Osteocyte (in vitro differentiated cells): ENCODE measurements at places on chromosomes 11 and 22.

GRCh38 chr11:127383026-127383425 is 382.5 kb upstream of the KIRREL3 start:
- no peak for DNase-seq

DNA sequence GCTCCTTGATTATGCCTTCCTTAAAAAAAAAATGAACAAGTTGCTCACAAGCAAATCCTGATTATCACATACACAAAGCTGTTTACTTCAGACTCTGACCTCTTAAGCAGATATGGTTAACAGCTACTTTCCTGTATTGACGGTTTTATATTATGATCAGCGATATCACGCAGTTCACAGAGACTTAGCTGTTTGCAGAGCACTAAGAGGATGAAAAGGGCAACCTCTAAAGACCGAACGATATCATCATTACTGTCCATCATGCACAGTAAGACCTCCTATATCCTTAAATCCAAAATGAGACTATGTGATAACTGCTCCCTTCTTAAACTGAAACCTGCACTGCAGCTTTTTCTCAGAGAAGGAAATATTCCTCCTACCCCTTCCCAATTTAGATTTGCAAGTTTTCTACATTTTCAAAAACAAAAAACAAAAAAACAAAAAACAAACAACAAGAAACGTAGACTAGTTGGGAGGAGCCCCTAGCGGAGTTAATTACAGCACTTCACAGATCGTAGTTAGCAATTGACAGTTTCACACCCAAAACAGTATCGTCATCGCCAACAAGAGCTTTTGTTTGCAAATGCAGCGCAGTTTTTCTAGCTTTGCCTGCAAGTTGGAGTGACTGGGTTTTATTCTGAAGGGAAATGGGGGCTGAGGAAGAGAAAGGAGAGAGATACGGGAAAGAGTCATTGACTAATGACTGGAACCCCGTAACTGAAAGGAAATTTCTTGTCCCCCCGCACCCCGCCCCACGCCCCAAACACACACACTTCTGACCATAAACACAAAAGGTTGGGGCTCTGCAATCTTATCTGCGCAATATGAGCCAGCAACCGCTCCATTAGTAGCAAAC is 1.2 kb downstream of the DDX6 start:
- no peak for DNase-seq

DNA sequence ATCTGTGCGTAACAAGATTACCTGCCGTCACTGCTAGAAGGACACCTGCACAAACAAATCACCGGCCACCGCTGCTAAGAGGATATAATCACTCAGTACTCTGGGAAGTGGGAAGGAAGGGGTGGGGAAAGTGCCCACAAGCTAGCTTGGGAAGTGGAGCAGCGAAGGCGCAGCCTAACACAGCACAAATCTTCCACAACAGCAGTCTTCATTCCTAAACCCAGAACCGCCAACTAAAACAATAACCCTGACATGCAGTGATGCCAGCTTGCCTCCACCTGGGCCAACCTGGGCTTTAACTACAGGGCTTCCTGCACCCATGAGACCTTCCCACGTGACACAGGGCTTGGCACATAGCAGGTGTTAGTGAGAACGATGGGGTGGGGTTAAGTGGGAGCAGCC is 5.1 kb downstream of the DGCR2 start:
- DNase-seq, result no peak

- DNase-seq, result no peak
Measured at GRCh38 chr11:47532597-47533213, 20.2 kb downstream of the CELF1 start.

DNA sequence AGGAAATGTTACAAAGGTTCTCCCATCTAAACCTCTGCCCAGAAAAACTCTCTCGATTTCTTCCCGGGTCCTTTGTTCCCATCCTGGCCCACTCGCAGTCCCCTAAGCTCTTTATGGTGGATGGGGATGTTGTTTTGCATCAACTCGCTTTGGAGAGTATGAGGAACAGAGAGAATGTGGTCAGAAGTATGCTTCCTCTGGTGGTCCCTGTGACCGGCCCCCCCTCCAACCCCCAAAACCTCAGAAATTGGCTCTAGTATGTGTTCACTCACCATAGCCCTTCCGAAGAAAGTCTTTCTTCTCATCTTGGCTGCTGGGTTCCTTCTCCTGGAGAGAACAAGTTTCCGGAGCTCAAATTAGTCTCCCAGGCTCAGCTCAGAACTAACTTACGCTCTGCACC is 54.4 kb downstream of the GRAMD1B start:
- no peak for DNase-seq

GRCh38 chr11:74442636-74443035 is 24.7 kb downstream of the KCNE3 start:
- no peak for DNase-seq

GRCh38 chr11:12361682-12362081 is 15.7 kb upstream of the PARVA start:
- no peak for DNase-seq

DNA sequence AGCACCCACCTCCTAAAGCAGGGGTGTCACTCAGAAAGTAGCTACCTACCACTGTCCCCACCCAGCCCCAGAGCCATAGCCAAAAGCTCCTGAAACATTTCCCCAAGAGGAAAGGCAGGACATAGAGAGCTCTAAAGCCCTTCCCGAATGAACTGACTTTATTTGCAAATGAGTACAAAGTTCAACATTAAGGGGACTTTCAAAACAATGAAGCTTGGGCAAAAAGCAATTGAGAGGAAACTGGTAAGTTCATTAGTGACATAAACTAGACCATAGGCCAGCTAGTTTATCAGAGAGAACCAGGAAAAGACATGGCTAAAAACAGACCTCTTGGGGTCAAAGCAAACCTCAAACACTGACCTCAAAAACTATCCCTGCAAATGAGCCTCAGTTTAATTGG is 72.7 kb downstream of the IGLL5 start:
- no peak for DNase-seq

- DNase-seq, result no peak
Measured at GRCh38 chr22:37091994-37092393, 17.5 kb downstream of the TMPRSS6 start.

GRCh38 chr11:115159207-115159606 is 345.0 kb downstream of the CADM1 start:
- no peak for DNase-seq

DNA sequence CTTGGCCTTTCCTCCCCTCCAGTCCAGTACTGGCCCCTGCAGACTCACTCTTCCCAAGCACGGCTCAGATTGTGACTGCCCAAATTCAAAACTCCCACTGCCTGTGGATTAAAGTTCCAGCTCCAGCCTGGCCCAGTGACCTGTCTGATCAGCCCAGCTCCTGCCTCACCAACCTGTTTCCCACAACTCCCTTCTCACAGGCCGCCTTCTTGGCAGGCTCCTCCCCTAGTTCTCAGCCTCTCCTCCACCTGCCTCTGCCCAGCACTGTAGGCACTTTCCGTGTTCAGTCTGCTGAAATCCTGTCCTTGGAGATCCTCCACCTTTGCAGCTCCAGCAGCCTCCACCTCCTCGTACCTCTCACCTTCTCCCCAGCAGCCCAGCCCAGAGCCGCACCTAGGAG is 68.6 kb downstream of the MICAL2 start:
- DNase-seq, result no peak

- DNase-seq, result no peak
Measured at GRCh38 chr11:824292-824880, 3.3 kb upstream of the CRACR2B start.

DNA sequence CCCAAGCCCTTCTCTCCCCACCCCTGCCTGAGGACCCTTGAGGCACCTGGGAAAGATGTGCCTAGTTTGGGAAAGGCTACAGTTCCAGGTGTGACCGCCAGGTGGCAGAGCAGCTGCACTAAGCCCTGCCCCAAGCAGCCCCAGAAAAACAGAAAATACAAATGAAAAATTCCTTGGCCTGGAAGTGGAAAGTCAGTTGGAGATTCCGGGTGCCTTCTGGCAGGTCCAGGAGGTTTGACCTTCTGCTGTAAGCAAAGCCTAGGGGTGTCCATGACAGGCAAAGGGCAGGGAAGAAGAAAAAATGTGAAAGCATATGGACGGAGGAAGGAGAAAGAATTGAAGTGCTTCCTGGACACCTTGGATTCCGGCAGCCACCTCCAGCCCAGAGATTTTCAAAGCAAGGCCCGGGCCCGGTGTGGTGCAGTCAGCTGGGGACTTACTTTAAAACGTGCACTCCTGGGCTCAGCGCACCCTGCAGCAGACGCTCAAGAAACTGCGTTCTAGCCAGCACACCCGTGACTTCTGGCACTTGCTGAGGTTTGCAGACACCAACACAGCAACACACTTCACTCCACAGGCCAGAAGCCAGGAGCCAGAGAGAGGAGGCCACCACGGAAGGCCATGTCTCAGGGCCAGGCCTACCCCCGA is 37.3 kb upstream of the SLC22A12 start:
- no peak for DNase-seq

GRCh38 chr22:24516301-24516737 is 21.2 kb downstream of the UPB1 start:
- no peak for DNase-seq

GRCh38 chr11:69044111-69045013 is 4.4 kb upstream of the TPCN2 start:
- no peak for DNase-seq

- no peak for DNase-seq
Measured at GRCh38 chr22:47125603-47126002, 363.2 kb downstream of the TBC1D22A start.

GRCh38 chr22:35930933-35931332 is 97.7 kb downstream of the RBFOX2 start:
- DNase-seq, result no peak
